ENCODE measurements at places on chromosomes 16 and 17.

- DNase-seq, result no peak
These were observed 17.8 kb upstream of the RPL38 start for GRCh38 chr17:74185571-74186185.

- no peak for DNase-seq
These were observed 45.4 kb downstream of the BAHCC1 start for GRCh38 chr17:81440511-81441244.

- DNase-seq, result no peak
These were observed 9.8 kb downstream of the FSCN2 start for GRCh38 chr17:81537856-81538555.

- no peak for DNase-seq
These were observed 8.7 kb upstream of the PRKCB start for GRCh38 chr16:23827057-23827456.

DNA sequence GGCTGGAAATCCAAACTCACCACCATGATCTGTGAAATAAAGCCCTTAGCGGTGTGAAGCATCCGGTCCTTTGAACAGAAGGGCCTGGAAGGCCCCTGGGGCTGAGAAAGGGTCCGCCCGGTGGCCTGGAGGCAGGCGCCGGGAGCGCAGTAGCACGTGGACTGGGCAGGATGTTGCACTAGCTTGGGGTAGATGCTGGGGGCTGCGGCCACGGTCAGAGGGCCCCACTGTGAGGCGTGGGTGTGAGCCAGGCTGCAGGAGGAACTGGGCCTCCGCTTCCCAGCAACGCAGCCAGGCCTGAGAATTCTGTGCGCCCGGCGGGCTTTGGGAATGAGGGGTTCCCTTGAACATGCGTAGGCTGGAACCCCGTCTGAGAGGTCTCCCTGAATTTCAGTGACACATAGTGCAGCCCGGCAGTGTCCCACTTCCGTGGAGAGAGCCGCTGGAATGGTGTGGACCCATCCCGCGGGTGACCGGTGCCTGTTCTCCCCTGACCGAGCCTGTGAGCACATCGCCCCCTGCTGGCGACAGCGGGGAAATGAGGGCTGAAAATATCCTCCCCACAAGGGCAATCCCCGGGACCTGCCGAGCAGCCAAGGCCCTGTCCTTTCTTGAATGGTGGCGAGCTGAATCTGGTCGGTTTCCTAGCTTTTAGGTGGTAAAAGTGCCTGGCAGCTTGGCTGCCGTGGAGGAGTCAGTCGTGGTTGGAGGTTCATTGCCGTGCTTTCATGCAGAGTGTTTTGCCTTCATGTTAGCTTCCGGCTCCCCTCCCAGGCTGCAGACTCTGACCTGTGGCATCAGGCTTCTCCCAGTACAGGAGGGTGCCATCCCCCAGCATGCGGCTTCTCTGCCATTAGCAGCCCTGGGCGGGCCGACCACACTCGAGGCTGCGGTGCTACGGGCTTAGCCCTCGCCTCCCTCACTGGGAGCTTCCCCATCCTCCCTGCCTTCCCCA, 43.8 kb downstream of the DNAJA2 start:
- DNase-seq, result peak; percentile 47

DNA sequence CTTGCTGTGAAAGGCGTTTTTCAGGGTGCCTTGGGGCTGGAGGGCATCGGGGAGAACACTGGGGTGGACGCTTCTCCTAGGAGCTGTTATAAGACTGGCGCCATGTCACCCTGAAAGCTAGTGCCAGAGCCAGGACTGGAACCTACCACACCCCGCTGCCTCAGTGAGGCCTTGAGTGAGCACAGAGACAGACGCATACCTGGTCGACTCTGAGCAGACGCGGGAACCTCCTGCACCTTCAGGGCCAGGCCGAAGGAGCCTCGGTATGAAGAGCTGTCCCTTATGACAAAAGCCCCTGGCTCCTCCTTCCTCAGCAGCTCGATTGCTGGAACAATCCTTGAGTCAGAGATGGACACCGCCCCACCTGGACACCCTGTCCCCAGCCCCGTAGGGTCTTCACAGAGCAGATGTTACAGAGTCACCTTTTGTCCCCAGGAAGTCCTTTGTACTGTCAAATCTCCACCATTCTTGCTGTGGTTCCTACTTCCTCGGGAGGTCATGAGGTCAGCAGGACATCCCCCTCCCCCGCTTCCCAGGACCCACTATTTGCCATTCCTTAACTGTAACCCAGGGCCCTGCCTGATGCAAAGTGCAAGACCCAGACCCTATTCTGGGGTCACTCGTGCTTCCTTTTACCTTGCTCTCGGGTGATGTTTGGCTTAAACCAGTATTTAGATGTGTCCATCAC, 17.0 kb downstream of the TNS4 start:
- no peak for DNase-seq

- DNase-seq, result peak; percentile 43
These were observed 92.5 kb upstream of the PLCG2 start for GRCh38 chr16:81686391-81687130.

All from fibroblast of lung (primary cell).